ENCODE measurements at places on chromosomes 11 and 22. TPM values are rescaled to one million over a fixed set of nuclear protein-coding genes. Genes with fewer than 3 reads are reported as not detected.

Gene OR11H1
- not detected for total RNA-seq

Gene RASL10A
- 0.61 TPM for total RNA-seq

Gene ABCC8
- not detected for total RNA-seq

Gene ZBTB44
- total RNA-seq: 49.7 TPM

Gene LRRC10B
- not detected for total RNA-seq

Gene OTOG
- not detected for total RNA-seq

Gene SLC43A1
- 20.0 TPM for total RNA-seq

Gene C11orf21
- total RNA-seq: 8.4 TPM

GRCh38 chr11:75582506-75582894 lies 20.4 kb downstream of the SERPINH1 start:
- ATAC-seq: peak; percentile 20

- ATAC-seq: no peak
Observed at GRCh38 chr11:1310318-1310687, 871 bp upstream of the TOLLIP start.

- no peak for ATAC-seq
Observed at GRCh38 chr11:73651661-73652045, 5.3 kb downstream of the PLEKHB1 start.

- no peak for ATAC-seq
Observed at GRCh38 chr11:9029422-9029821, 25.6 kb upstream of the NRIP3 start.

GRCh38 chr11:102007567-102008437 lies 39.4 kb upstream of the CFAP300 start:
- ATAC-seq: peak; percentile 42

GRCh38 chr22:48486558-48486957 lies 1341.1 kb downstream of the BRD1 start:
- ATAC-seq: no peak

DNA sequence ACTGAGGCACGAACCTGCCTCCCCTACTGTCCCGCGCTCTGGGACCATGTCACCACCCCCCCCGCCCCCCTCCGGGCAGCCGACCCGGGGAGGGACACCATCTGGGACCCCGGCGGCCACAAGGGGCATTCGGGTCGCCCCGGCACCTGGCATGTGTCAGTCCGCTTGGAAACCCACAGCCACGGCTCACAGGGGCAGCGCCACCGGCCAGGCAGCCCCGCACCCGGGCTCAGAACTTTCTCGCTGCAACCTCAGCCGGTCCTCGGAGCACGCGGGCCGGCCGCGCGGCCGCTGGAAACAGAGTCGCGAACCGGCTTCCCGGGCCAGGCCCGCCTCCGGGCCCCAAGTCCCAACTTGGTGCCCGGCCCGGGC lies 159.9 kb upstream of the GRK3 start:
- no peak for ATAC-seq

GRCh38 chr11:10857459-10857708 lies 469 bp downstream of the ZBED5 start:
- peak; percentile 3 for ATAC-seq

GRCh38 chr22:23705358-23705757 lies 14.5 kb downstream of the RGL4 start:
- ATAC-seq: peak; percentile 80

- ATAC-seq: no peak
Observed at GRCh38 chr11:70796648-70797227, 398.4 kb downstream of the CTTN start.

GRCh38 chr22:46112405-46112804 lies 37.9 kb upstream of the PPARA start:
- ATAC-seq: no peak

DNA sequence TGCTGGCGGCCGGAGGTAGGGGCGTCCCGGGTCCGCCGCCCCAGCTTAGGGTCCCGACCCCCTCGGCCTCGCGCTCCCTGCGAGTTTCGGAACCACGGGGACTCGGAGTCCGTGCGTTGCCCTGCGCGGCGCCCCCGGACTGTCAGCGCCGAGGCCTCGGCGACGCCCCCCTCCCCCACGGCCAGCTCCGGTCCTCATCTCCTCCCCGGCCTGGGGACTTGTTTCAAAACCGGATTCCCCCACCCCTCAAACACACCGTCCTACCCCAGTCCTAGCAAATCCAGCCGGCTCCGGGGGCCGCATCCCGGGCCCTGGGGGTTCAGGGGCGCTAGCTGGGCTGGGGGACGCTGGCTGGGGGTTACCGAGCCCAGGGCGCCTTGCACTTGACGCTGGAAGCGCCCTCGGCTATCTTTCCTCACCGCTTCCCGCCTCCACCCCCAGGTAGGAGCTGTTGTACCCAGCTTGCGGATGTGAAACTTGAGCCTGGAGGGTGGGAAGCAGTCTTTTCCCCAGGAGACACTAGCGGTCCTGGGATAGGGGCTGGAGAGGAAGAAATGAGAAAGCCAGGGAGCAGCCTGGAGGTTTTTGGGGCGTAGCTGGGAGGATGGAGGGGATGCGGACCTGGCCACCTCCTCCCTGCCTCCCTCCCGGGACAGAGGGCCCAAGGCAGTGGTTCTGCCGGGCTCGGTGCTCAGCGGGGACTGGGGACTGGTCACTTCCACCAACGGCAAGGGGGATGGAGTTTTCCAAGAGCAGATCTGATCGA lies 550 bp downstream of the FBLN1 start:
- no peak for ATAC-seq

DNA sequence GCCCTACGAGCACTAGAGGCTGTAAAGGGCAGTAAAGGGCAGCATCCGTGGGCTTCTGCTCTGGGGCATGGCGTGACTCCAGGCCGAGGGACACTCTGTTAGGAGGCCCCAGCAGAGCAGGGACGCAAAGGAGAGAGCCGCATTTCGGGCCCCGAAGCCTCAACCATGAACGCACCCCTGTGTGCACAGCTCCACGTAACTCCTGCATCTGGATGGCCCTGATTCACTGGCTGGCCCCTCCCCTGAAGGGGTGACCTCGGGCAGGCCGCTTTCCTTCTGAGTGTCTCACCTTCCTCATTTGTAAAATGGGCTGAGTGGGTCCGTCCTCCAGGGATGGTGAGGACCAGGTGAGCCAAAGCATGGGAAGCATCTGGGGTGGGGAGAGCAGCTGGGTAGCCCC lies 13.6 kb downstream of the SHISAL1 start:
- no peak for ATAC-seq

DNA sequence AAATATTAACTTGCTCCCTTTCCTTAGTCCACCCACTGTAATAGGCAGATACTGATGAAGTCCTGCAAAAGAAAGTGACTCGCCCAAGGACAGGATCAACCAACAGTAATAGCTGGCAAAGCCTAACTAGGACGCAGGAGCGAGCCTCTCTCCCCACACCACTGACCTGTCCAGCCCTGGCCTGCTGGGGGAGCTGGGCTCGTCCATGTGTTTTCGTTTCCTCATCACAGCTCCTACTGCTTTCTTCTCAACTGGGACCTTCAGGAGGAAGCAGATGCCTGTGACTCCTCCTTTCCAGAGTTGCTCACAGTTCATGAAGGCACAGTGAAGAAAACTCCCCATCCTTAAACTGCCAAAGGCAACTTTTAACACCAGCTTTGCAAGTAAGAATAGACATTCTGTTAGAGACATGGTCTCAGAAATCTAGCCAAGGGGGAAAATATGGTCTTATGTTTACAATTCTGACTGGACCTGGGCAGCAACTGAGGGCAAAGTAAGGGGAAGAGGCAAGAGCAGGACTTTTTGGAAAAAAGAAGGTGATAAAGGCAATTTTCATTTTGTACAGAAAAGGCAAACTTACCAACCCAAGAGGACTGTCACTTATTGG lies 11.6 kb upstream of the GPHA2 start:
- ATAC-seq: no peak

DNA sequence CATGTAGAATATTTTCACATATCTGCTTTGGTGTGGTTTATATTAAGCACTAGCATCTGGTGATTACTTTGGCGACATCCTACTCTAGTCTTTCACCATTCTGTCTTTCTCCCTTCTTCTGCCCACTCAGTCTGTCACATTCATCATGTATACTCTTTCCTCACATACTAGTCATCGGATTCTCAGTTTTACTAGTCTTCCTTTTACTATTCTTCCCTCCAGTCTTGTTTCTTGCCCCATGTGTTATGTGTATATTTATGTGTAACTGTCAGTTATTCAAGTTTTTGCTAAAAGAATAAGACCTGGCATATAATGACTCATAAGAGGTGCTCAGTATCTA lies 4.6 kb upstream of the DIXDC1 start:
- peak; percentile 84 for ATAC-seq

DNA sequence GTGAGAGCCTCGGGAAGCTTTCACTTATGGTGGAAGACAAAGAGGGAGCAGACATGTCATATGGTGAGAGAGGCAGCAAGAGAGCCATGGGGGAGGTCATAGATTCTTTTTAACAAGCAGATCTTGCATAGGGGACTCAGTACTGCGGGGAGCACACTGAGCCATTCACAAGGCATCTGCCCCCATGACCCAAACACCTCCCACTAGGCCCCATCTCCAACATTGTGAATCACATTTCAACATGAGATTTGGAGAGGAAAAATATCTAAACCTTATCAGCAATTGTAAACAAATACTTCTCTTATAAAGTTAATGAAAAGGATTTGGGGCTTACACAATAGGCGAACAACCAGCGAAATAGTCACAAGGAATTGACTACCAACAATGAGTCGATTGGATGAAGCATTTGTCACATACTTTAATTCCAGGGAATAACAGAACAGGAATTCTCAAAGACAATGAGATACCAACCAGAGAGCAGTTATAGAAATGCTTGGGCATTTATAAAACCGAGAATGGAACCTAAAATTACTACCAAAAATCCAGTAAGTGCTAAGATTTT lies 7.3 kb downstream of the DDI1 start:
- ATAC-seq: no peak

GRCh38 chr22:26004477-26004876 lies 164.8 kb upstream of the SEZ6L start:
- ATAC-seq: no peak

GRCh38 chr11:34302046-34302921 lies 55.5 kb downstream of the ABTB2 start:
- ATAC-seq: peak; percentile 42

- ATAC-seq: no peak
Observed at GRCh38 chr22:17884893-17885292, 110.6 kb upstream of the BID start.

Measured in activated T-helper 17 cell treated with anti-CD3 and anti-CD28 coated beads, Interleukin-2, amount 50 U/mL, for 72 hours (primary cell).